Airway epithelial cell (primary cell): ENCODE measurements at places on chromosomes 1 and 21. TPM values are rescaled to one million over a fixed set of nuclear protein-coding genes. Genes with fewer than 3 reads are reported as not detected.

SLAMF6 gene
- not detected in 2 replicates for total RNA-seq

FBLIM1 gene
- 85.8 and 98.4 TPM in 2 replicates for total RNA-seq

HCN3 gene
- total RNA-seq: 0.28 and 1.3 TPM in 2 replicates

ACTA1 gene
- total RNA-seq: not detected in 2 replicates

ITGB2 gene
- 0.42 TPM in 1 of 2 replicates, not detected in the other for total RNA-seq

PLXNA2 gene
- total RNA-seq: 17.6 and 23.6 TPM in 2 replicates
